Tracheal epithelial cell (primary cell): ENCODE measurements at places on chromosomes 7 and 10. TPM values are rescaled to one million over a fixed set of nuclear protein-coding genes. Genes with fewer than 3 reads are reported as not detected.

The ZP3 gene
- 41.7 and 43.9 TPM in 2 replicates for total RNA-seq

The PYROXD2 gene
- 2.1 and 17.1 TPM in 2 replicates for total RNA-seq

The PTCD1 gene
- total RNA-seq = 8.0 and 13.4 TPM in 2 replicates

The JAKMIP3 gene
- total RNA-seq = not detected in 2 replicates

The CAV1 gene
- 189 and 322 TPM in 2 replicates for total RNA-seq

The POLR2J gene
- 17.4 and 21.7 TPM in 2 replicates for total RNA-seq
